ENCODE measurements at places on chromosomes 5 and 9.

DNA sequence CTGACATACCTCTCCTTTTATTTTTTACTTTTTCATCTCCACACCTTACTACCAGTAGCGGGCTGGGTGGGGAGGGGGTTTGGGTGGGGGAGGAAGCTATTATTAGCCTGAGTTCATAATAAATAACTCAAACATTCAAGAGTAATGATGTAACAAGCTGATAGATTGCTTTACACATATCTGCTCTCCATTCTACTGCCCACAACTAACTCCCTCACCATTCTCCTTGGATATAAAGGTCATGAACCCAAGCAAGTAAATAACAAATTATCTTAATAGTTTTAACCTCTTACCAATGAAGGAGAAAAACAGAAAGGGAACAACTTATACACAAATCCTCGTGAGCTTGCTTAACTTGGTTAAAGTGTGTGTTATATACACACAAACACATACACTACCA, 15.4 kb downstream of the FBXL17 start:
- no peak for ATAC-seq

DNA sequence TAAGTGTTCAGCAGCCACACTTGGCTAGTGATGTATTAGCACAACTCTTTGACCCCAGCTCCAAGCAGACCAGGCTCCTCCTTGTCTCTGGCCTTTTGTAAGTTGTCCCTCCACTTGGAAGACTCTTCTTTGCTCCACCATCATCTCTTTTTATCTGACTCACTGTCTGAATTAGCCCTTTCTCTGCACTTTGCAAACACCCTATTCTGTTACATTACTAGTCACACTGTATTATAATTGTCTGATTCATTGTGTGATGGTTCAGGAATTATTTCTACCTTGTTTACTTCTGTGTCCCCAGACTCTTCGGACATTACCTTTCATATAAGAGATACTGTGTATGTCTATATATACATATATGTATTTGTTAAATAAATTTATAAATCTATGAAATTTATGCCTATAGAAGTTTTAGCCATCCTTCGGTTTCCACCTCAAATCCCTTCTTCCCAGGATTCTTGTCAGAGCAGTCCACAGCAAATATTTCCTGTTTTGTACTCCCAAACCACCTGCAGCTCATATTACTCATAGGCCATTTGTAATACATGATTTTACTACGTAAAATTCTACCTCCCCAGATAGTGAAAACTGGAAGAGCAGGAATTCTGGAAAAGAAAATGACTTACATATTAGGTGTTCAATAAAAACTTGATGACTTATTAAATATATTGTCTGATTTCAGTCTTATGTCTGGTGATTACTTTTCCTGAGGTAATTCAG, 69.0 kb downstream of the MTAP start:
- ATAC-seq: no peak

- no peak for ATAC-seq
Measured at GRCh38 chr9:33446240-33446945, 1.0 kb downstream of the AQP3 start.

DNA sequence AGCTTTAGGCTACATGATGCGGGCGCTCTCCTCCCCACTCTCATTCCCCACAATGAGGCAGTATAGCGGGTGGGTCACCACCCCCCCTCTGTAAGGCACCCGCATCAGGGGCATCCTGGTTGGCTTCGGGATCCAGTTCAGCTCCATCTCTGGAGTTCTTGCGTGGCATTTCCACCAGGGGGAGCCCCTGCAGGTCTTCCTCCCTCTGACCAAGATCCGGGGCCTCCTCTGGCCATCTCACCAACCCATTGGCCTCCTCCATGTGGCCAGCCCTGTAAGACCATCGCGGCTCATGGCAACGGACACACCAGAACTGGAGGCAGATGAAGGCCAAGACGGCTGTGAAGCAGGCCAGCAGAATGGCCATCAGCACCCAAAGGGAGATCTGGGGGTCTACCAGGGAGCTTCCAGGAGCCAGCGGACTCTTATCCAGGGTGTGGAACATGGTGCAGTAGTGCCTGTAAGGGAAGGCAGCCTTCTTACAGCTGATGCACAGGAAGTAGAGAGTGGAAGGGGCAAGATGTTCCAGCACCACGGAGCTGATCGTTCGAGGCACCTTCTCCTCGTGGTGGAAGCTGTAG, 77.0 kb downstream of the CYFIP2 start:
- ATAC-seq: no peak

DNA sequence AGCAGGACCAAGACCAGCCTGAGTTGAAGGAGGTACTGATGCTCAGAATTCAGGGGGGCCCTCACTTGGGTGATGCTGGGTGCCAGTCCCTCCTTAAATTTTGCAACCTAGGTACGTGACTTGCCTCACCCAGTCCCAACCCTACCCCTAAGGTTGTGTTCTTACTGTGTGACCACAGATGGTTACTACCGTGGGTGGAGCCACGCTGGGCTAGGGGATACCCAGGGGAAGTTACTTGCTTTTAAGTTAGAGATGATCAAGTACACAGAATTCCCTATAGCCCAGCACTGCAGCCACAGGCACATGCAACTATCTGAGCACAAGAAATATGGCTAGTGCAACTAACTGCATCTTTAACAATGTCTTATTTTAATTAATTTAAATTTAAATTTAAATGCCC, 32.9 kb downstream of the NXNL2 start:
- no peak for ATAC-seq

DNA sequence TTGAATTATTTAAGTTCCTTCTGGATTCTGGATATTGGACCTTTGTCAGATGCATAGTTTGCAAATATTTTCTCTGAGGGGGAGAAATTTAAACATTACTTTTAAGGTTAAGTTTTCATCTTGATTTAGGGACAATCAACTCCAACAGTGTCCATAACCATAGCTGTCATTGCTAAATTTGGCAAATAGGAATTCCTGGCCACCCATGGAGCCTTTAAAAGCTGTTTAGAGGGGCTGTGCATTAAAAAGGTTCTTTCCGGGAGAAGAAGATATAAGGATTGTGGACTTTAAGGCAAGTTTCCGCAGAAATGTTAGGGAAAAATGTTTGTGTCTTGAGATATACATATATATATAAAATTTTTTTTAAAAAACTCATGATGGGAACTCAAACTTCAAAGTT, 339.7 kb downstream of the ADAMTS6 start:
- no peak for ATAC-seq

- no peak for ATAC-seq
Measured at GRCh38 chr9:21991072-21991959, 2.9 kb downstream of the CDKN2A start.

DNA sequence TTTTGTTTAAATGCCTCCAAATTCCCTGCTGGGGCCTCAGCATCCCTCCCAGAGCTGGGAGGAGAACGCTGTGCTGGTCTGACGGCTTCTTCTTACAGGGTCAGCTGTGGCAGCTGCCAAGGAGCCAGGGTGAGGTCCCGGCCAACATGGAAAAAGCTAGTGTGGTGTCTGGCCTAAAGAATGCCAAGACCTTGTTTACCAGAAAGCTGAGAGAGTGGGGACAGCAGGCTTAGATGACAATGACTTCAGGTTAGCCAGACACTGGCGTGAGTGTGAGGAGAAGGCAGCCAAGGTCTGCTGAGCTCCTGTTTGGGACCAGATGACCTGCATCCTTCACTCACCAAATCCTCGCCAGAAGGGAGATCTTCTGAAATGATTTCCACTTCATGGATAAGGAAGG, 112.5 kb downstream of the CRB2 start:
- no peak for ATAC-seq

GRCh38 chr5:112787261-112787660, 49.6 kb downstream of the APC start:
- no peak for ATAC-seq

DNA sequence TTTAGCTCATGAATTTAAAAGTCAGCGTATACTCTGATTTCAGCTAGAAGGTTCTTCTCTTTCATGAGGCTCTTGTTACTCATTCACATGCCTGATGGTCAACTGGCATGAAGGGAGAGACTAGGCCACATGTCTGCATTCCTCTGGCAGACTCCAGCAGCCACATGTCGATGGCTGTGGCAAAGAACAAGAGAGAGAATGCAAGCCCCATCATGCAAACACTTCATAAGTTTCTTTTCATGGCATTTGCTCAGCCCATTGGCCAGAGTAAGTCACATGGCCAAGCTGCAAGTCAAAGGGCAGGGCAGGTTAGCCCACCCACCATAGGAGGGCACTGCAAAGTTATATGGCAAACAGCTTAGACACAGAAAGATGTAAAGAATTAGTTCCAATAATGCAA, 5.4 kb downstream of the KCNV2 start:
- ATAC-seq: no peak

DNA sequence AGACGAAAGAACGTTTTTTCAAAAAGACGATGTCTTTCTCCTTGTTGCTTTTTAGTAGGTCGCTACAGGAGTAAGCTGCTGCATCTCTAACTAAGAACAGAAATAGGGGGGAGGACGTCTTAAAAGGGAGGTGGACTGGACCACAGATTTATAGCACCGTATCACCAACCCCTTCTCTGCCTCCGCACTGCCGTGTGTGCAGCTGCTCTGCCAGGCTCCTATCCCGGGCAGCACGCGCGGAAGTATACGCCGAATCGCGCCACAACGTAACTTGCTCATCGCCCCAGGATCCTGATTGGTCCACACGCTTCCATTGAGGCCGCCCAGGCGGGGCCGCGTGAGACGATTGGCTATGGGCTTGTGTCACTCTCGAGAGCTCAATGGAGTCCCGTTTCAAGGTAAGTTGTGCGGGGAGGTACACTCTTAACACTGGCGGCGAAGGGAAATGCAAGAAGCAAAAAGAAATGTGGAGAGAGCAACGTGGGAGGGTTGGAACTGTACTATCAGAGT, at the start of gene ELAVL2:
Gene ELAVL2 (minus strand): TSS at position 121 of the 510 bp plus-strand sequence. CDS start 64,006 bp downstream, outside the sequence.
- peak; percentile 87 for ATAC-seq

DNA sequence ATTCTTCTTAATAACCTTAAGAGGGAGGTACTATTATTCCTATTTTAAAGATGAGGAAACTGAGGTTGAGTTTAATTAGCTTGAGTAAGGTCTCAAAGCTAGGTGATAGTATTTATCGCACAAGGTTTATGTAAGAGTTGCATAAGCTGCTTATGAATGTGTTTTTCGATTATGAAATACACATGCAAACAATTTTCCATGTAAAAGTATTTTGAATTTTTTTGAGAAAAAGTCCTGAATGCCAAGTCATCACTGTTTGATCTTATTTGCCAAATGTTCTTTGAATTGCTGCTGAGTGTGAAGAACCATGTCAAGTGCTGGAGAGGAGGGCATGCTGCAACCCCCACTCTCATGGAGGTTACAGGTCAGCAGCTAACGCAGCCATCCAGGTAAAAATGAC, 174.4 kb downstream of the CARTPT start:
- ATAC-seq: no peak

GRCh38 chr5:93598091-93599000, 15.3 kb downstream of the NR2F1 start:
- no peak for ATAC-seq

DNA sequence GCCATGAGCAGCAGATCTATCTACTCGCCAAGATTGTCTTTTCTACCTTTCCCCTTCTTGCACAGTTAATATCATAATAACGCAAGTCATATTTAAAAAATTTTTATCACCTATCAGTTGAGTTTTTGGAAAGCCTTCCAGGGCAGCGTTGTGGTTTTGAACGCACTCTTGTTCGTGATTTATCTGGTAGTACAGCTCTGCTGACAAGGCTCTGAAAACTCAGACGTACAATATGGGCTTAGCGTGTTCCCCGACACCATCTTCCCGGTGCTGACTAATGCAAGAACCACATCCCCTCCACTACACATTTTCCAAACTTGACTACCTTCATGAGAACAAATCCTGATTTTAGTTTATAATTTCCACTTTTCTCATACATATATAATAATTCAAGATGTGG, 1.6 kb upstream of the NFIL3 start:
- ATAC-seq: no peak

DNA sequence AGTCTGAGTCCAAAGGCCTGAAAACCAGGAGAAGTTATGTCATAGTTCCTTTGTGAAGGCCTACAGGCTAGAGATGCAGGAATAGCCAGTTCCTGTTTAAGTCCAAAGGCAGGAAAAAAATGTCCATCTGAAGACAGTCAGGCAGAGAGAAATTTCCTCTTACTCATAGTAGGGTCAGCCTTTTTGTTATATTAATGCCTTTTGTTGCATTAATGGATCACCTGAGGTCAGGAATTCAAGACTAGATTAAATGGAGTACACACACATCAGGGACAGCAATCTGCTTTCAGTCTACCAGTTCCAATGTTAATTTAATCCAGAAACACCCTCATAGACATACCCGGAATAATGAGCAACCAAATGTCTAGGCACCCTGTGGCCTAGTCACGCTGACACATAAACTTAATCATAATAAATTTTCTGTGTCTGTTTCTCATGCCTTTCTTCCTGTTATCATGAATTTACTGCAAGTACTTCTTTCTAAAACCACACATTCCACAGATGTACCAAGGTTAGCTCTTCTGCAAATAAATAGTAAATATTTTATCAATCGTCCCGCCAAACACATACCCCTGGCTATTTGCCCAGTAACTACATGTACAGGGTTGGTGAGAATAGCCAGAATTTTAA, 703.9 kb downstream of the EFNA5 start:
- ATAC-seq: no peak

DNA sequence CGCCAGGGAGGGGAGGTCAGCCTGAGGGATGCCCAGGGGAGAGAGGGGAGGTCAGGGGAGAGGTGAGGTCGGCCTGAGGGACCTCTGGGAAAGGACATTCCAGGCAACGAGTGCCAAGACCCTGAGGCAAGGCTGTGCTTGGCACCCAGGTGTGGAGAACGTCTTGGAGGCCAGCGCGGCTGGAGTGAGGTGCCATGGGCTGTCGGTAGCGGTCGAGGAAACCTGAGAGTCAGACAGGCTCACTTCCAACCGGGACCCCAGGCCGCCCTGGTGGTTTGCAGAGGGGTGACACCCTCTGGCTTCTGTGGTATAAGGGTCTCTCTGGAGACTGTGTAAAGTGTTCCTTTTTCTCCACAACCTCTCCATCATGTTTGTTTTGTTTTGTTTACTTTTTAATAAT, 82.9 kb downstream of the CACNA1B start:
- no peak for ATAC-seq

GRCh38 chr9:129490583-129491486, 130.1 kb downstream of the C9orf50 start:
- no peak for ATAC-seq

DNA sequence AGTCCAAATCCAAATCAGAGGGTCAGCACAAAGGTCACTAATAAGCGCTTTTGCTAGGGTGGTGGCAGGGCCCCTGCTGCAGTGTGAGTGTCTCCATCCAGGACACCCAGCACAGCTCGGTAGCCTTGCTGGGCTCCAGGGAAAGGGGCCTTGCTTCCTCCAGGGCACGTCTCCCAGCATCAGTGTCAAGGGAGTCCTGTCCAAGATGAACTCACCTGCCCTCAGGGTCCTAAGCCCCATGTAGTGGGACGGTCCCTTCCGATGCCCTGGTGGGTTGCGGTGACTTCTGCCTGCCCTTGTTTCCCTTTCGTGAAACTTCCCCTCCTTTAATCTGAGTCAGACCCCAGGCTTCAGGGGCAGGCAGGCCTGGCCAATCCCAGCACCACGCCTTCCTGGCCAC, 101.7 kb downstream of the ZNF354C start:
- ATAC-seq: no peak

- no peak for ATAC-seq
Measured at GRCh38 chr9:95831810-95832209, 43.7 kb upstream of the ERCC6L2 start.

All from gastroesophageal sphincter (tissue), 4 donors.